ENCODE measurements at places on chromosomes 4 and X.
A peak's percentile ranks its signal among the peaks of the same experiment; 100 is the strongest.

DNA sequence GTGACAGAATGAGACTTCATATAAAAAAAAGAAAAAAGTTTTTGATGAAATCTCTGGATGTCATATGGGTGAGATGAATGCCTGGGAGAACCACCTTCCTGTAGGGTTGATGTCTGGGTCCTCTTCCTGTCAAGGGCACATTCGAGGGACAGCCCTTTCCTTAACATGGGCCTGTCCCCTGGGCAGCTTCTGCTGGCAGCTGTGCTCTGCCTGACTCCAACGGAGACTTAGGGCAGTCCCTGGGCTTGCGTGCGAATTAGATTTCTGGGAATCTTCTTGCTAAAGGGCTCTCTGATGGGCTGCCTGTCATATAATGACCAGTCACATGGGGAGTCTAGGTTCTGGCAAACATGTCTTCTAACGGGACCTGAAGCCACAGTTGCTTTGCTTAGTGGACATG, 40.7 kb downstream of the TNIP2 start:
- no peak for DNase-seq

DNA sequence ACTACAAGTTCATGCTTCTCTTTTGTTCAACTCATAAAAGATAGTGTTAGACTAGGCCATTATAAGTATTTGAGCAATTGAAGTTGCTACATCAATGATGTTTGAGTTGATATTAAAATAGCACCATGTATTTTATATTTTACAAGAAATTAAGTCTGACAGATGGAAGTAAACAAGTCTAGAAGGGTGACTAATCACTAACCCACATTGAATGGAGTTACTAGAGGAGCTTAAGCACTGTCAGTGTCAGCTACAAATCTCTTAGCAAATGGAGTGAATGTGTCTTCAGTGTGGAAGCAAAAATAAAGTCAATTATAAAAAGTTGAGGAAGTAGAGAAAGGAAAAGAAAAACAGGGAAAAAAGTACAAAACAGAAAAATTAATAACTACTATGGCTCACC, 592.5 kb downstream of the PCDH18 start:
- no peak for DNase-seq

GRCh38 chrX:48834383-48834709, 1.1 kb downstream of the PCSK1N start:
- DNase-seq: no peak

DNA sequence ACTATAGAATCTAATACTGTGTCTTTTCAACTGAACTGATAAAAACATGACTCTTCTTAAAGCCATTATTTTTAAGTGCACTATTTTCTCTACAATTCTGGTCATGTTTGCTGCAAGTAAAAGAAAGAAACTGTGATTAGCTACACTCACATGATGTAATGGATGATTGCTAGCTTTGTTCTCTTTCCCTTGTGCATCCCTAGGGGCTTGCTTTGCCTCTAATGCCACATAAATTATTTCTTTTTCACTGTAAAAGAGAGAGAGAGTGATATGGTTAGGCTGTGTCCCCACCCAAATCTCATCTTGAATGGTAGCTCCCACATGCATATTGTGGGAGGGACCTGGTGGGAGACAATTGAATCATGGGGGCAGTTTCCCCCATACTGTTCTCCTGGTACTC, 630.2 kb upstream of the NR3C2 start:
- DNase-seq: no peak

DNA sequence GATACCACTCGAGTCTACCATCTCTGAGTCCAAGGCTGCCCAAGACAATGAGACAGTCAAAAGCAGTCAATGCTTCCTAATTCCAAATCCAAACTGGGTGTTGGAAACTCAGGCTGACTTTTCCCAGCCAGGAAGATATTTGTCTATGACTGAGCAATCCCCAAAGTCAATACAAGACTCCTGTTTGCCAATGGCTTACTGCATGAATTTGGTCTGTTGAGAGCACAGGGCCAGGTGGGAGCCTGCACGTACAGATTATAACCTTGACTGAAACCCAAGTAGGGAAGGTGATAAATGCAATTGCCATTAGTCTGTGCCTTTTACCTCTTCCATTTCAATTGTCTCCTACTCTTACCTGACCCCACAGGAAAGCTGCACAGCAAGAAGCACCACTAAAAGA, 72.6 kb upstream of the PPARGC1A start:
- no peak for DNase-seq

- DNase-seq: peak; percentile 51
Measured at GRCh38 chr4:140861359-140862176, 105.4 kb upstream of the TBC1D9 start.

- no peak for DNase-seq
Measured at GRCh38 chr4:77538574-77539157, 67.0 kb upstream of the CXCL13 start.

DNA sequence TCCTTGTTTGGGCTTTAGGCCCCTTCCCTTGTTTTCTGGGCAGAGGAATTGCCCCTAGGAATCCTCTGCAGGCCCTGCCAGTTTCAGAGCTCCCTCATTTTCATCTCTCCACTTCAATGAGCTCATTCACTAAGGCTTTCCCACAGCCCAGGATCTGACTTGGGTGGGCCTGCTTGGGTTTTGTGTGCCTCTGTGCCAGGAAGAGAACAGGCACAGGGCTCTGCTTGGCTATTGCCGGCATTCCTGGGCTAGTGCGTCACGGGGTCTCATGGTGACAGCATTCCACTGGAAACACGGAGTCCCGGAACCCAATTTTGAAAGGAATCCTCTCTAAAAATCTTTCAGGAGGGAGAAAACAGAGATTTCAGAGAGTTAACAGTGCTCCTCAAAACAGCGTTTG, 150.5 kb downstream of the VCX3A start:
- no peak for DNase-seq

- DNase-seq: no peak
Measured at GRCh38 chr4:144179152-144179739, 38.7 kb upstream of the GYPA start.

GRCh38 chr4:120839974-120840751, 82.4 kb downstream of the PRDM5 start:
- no peak for DNase-seq
